ENCODE measurements at places on chromosomes 3 and 15.

DNA sequence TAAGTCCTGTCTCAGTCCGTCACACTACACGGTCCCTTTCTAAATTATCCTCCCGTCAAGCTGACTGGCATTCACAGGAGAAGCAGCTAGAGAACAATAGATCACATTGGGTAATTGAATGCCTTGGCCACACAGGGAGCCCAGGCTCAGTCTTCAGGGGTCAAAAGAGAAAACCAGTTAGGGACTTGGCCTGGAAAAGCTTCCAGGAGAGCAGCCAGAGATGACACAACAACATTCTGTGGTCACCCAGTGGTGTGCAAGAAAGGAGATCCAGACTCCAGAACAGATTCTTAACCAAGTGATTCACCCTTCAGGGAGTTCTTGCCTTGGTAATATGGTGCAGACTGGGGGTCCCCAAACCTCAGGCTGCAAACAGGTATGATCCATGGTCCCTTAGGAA, 15.9 kb downstream of the ARHGAP31 start:
- DNase-seq = no peak

DNA sequence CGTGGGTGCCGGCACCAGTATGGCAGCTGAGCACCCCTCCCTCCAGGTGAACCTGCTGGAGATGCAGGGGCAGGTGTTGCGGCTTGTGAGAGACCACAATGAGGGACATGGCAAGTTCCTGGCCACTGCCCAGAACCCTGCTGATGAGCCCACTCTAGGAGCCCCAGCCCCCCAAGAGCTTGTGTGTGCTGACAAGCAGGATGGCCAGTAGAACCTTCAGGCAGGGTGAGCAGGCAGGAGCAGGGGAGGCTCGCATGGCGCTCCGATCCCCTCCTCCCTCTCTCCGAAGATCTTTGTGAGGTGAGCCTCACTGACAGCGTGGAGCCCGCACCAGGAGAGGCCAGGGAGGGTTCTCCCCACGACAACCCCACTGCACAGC, 29.8 kb downstream of the NGRN start:
- DNase-seq = no peak

GRCh38 chr3:37030588-37030987, 37.3 kb downstream of the MLH1 start:
- no peak for DNase-seq

DNA sequence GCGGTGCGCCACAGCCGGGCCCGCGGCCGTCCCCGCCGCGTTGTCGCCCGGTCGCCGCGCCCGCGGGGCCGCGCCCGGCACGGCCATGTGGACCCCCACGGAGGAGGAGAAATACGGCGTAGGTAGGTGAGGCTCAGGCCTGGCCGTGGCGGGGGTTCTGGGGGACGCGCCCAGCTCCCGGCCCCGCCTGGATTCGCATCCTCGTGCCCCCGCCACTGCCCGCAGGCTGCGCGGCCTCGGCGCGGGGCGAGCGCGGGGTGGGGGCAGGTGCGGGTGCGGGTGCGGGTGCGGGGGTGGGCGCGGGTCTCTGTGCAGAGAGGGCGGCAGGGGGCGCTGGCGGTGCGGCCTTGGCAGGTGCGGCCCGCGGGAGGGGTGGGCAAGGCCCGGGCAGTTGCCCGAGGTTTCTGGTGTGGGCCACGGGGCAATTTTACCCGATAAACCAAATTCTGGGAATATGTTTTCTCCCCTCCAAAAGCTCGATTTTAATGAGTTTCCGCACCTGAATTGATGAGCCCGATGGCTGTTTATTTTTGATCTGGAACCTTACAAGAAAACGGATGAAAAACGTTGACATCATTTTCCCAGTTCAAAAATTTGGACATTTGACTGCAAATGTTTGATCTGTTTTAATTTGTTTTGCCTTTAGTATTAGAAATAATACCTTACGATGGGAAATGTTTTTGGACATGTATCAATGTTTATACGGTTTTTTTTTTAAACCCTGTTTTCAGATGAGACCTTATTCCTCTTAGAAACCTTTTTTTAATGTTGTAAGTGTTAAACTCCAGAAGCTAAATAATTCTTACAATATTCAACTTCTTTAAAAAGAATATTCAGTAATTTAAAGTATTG, 678 bp downstream of the DOCK3 start:
- DNase-seq = no peak

- no peak for DNase-seq
These were observed 318.5 kb downstream of the NTRK3 start for GRCh38 chr15:87938031-87938430.

Data from activated CD8-positive, alpha-beta memory T cell treated with anti-CD3 and anti-CD28 coated beads for 1 hour (primary cell).